ENCODE measurements at places on chromosomes 16 and 17.

DNA sequence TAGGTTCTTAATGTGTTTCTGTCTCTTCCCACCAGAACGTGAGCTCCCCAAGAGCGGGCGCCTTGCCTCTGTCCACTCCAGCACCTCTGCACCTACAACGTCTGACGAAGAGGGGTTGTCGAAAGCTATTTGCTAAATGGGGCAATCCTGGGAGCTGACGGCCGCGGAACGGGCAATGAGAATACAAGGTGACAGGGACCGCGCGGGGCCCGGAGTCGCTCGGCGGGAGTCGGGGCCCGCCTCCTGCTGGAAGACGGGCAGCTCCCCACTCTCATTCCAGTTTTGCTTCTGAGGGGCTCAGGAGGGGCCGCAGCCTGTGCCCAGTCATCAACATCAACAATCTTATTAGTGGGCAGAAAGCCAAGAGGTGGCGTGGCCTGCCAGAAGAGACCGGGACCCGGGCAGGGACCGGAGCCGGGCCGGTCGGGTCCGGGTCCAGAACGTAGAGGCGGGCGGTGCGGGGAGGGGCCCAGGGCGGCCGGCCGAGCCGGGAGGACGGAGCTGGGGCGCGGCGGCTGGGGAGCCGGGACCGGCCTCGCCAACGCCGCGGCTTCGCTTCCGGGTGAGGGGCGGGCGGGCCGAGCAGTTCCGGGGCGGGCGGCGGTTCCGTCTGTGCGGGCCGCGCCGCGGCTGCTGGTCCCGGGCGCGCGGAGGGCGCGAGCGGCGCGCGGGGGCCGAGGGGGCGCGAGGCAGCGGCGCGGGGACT, at the start of gene MOSMO:
Gene MOSMO, plus strand, starts transcription at position 603 of the 706 bp plus-strand sequence. CDS start 191 bp downstream, outside the sequence.
- peak; percentile 19 for DNase-seq

GRCh38 chr16:371515-372301, 1.4 kb upstream of the MRPL28 start:
- no peak for DNase-seq

DNA sequence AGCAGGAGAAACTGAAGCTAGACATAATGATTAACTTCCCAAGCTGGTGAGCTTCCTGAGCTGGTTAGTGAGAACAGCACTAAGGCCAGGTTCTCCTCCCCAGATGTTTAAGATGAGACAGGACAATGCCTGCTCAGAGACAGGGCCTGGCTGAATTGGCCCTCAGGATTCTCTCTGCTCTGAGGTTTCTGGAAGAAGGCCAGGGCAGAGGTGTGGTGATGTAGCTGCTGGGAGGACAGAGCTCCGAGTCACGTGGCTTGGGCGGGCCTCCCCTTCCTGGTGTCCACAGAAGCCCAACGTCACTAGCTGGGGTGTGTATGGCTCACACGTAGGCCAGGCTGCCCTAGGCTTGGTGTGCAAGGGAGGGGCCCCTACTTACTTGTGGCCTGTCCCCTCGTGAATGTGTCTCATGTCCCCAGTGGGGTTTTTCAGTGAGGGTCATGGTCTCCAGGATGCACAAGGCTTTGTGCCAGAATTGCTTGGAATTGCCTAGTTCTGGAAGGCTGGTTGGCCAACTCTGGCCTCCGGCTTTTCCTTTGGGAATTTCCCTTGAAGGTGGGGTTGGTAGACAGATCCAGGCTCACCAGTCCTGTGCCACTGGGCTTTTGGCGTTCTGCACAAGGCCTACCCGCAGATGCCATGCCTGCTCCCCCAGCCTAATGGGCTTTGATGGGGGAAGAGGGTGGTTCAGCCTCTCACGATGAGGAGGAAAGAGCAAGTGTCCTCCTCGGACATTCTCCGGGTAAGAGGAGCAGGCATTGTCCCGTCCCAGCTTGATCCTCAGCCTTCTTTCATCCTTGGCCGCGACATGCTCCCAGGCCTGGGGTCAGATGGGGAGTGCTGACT, 3.4 kb downstream of the NOD2 start:
- DNase-seq = no peak

- DNase-seq = no peak
Observed at GRCh38 chr17:65154770-65155589, 17.8 kb downstream of the RGS9 start.

- no peak for DNase-seq
Observed at GRCh38 chr16:29977063-29977825, 3.6 kb downstream of the TAOK2 start.

DNA sequence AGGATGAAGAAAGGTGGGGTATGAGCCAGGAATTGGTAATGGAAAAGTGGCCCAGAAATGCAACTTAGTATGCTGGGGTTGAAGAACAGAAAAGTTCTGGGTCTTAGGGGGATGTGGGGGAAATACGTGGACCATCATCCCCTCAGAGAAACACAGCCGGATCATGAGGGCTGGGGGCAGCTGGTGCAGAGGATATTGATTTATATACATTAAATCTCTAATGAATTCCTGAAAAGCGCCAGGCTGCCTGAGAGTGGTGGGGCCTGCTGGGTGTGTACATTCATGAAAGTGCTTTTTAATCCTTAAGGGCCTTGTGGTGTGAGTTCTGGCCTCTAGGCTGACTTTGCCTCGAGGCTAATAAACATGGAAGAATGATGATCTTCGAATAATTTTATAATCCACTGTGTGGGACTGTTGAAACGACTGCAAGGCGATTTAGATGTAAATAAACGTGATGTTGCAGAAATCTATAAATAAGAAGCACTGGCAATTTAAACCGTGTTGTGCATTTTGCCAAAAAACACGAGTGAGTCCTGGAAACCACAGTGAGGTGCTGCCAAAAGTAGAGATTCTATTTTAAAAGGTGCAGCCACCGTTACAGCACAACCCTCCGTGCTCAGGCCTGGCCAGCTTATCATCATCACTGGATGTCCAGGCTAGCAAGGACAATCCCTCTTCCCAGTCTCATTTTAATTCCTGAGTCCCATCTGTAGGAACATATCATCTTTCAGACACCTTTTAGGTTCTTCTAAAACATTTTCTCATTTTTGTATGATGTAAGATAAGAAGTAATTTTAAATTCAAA, 32.1 kb downstream of the PRKAR1A start:
- no peak for DNase-seq

- DNase-seq = no peak
Observed at GRCh38 chr16:20137194-20137593, 63.5 kb upstream of the GPR139 start.

DNA sequence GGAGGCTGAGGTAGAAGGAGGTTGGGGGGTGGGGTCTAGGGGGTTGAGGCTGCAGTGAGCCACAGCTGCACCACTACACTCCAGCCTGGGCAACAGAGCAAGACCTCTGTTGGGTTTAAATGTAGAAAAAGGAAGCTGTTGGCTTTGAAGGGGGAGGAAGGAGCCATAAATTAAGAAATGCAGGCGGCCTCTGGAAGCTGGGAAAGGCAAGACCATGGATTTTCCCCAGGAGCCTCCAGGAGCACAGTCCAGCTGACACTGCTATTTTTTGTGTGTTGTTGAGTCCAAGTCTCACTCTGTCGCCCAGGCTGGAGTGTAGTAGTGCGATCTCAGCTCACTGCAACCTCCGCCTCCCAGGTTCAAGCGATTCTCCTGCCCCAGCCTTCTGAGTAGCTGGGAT, 15.9 kb downstream of the LITAF start:
- DNase-seq = no peak

DNA sequence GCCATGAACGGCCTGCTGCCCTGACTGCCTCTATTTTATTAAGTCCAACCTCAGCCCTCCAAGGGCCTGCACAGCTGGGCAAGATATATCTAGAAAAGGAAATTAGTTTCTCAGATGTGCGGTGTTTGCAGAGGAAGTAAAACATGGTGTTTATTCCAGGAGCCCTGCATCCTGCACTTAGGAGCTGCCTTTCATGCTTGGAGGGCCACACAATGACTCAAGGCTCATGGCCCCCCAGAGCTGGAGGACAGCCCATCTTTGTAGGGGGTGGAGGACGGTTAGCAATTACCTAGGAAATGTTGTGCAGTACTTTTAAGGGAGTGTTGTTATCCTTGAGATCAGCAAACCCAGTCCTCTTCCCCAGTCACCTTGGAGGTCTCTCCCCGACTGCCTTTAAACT, 80.5 kb downstream of the COPRS start:
- DNase-seq = no peak

GRCh38 chr16:86692426-86692825, 114.1 kb downstream of the FOXL1 start:
- DNase-seq = no peak
